ENCODE measurements at places on chromosomes 11 and 22.

GRCh38 chr11:25775603-25776002, 556.3 kb upstream of the ANO3 start:
- no peak for DNase-seq

GRCh38 chr22:17588606-17589005, 25.3 kb downstream of the SLC25A18 start:
- no peak for DNase-seq

DNA sequence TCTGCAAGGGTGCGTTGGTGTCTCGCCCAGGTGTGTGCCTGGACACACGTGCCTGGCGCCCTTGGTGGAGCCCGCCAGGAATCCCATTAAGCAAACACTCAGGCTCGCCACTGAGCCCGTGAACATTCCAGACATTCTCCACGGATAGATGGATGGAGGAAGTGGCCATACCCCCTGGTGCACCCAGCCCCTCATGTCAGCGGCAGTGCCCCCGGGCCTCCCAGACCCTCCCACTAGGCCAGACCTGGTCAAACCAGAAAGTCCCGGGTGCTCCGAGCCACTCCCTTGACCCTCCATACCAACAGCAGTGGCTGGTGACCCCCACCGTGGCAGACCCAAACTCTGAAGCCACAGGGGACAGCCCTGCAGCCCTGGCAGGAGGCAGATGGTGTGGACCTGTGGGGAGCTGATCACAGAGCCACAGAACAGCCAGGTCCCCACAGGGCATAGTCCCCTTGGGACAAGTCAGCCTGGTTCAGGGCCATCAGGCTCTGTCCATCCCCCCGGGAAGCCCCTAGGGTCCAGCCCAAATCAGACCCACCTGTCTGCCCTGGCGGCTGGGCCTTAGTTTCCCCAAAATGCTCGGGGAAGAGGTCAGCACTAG, 1.9 kb downstream of the EPS8L2 start:
- no peak for DNase-seq

GRCh38 chr22:42697542-42698013, 23.1 kb downstream of the A4GALT start:
- DNase-seq = no peak

GRCh38 chr22:50270666-50271394, 650 bp upstream of the MAPK11 start:
- peak; percentile 47 for DNase-seq

DNA sequence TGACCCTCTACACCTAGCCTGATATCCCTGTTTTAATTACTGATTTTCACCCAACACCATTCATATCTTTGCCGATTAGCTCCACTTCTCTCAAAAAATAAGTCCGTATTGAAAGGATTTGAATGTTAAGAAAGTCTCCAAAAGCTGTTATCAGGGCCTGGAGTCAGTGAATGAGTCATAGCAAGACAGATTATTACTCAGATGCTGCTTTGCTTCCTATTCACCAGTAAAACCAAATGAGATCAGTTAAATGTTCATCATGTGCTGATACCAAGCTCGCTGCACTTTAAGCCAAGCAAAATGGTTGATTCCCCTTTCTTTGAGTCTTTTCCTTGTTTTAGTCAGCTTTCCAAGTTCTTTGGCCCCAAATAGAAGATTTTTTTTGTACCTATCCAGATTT, 228.4 kb downstream of the FAT3 start:
- DNase-seq = no peak

- no peak for DNase-seq
Observed at GRCh38 chr22:31302006-31302405, 9.7 kb upstream of the PIK3IP1 start.

DNA sequence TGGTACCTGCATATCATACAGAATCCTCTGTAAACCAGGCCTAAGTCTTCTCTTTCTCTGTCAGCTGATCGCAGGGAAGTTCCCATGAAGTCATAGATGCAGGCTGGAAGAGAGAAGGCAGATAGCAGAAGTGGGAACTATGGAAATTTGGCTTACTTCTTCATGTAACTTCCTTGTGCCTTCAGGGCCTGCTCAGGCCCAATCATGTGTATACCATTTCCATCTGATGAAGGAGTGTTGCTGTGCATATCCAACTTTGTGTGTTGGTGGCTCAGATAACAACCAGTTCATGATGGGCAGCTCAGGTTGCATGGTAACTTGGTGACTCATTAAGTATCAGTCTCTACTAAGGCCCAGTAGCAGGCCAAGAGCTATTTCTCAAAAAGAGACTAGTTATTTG, 53.1 kb upstream of the CEP295 start:
- DNase-seq = no peak

Measured in NCI-H524 (cell line).